Naive thymus-derived CD4-positive, alpha-beta T cell (primary cell): ENCODE measurements at places on chromosomes 3 and 15.

- no peak for DNase-seq
Measured at GRCh38 chr3:157499342-157499963, 3.8 kb downstream of the VEPH1 start.

- DNase-seq, result no peak
Measured at GRCh38 chr15:41263891-41264351, 32.9 kb downstream of the CHP1 start.

- peak; percentile 58 for DNase-seq
Measured at GRCh38 chr3:13657660-13658435, 108.9 kb downstream of the FBLN2 start.

DNA sequence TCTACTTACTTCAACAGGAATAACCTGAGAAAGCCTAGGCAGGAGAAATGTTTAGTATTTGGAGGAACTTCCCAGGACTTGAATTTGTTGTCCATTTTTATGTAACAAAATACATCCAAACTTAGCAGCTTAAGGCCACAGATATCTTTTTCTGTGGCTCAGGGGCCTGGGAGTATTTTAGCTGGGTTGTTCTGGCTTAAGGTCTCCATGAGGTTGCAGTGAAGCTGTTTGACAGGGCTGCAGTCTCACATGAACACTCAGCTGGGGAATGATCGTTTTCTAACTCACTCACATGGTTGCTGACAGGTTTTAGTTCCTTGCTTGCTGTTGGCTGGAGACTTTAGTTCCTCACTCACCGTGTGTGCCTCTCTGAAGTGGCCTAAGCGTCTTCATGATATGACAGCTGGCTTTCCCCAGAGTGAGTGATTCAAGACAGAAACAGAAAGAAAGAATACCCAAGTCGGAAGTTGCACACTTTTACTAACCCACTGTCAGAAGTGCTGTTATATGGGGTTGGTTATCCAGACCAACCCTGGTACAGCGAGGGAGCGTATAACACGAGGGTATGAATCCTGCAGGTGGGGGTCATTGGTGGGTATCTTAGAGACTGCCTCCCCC is 229.7 kb upstream of the TBL1XR1 start:
- peak; percentile 18 for DNase-seq

DNA sequence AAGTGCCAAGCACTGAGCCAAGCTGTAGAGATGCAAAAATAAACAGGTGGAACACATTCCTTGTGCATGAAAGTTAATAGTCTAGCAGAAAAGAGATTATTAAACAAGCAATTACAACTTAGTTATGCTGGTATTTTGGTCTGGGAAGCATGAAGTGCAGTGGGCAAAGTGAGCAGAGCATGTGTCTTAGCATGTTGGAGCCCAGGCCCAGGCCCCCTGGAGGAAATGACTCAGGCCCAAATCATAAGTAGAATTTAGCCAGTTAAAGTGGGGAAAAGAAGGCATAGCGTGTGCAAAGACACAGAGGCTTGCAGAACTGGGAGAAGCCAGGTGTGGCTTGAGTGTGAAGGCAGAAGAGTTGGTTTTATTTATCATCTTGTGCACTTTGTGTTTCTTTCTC is 163.8 kb upstream of the ATP11B start:
- DNase-seq, result no peak

- no peak for DNase-seq
Measured at GRCh38 chr3:118912188-118912587, 122.5 kb downstream of the IGSF11 start.

DNA sequence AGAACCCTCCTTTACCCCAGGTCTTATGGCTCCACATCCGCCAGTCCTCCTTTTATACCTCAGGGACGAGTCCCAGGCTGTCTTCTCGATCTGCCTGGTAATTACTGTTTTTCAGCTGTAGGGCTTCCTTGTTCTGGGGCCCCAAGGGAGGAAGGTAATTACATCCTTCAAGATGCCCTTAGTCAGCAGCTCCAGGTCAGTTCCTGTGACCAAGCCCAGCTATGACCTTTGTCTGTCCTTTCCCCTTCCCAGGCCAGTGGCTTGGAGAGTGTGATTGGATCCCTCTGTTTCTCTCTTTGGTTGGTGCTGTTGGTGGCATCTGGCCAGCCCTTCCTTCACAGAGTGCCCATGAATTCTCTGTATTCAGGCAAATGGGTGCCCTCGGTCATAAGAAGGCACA is 92.6 kb downstream of the AAGAB start:
- no peak for DNase-seq
